ENCODE measurements at places on chromosomes 7 and 10.

DNA sequence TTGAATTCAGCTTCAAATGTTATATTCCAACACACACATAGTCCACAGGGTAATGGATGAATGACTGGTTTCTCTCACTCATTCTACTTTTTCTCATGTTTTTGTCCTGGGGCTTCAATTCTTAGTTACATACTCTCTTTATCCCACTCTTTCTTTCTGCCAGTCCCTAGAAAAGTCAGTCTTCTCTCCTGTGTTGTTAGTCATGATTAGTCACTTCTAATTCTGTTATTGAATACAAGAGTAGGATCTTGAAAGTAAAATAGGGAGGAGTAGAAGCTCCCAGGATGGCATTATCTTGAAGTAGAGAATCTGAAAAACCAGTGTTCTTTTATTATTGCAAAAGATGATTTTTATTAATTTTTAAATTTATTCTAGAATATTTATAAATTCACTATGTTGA is 45.5 kb upstream of the CALCR start:
- DNase-seq: no peak

DNA sequence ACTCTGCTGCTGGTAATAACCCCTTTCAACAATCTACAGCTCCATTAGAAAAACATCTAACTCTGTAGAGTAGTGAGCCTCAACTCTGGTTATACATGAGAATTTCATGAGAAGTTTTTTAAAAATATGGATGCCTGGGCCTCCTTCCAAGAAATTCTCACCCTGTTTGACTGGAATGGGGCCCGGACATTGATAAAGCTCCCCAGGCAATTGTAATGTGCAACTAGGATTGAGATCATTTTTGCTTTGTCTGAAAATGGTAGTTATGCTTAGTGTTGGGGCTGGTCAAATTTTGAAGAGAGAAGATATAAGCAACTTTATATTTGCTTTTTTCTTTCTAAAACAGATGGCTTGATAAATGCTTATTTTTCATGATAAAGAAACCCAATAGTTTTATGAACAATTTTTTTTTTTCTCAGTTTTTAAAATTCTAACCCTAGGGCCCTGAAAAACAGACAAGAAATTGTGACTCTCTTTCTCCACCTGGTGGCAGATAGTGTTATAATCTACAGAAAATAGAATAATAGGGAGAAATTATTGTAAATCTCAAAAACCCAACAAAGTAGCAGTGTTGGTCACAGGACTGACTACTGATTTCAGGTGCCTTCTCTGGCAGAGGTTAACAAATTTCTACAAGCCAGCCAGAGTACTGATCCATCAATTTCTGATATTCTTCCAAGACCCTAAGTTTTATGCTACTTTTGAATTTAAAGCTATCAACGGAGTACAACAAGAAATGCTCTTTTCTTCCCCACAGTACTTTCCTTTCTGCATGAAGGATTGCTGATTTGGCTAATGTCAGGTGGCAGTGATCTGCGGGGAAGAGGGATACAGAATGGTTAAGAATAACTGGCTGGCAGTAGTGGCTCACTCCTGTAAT is 174.8 kb downstream of the DKK1 start:
- no peak for DNase-seq

DNA sequence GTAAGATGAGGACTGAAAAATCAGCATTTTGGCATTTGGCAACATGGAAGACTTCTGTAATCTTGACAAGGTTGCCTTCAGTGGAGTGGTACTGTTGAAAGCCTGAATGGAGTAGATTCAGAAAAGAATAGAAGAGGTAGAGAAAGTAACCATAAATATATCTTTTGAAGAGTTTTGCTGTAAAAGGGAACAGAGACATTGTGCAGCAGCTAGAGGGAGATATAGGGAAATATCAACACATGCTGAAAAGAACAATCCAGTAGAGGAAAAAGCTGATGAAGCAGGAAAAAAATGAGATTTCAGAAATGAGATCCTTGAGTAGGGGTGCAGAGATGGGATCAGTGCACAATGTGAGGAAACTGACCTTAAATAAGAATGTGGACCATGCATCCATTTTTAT is 60.0 kb downstream of the RAPGEF5 start:
- DNase-seq: no peak

GRCh38 chr10:77168861-77169260 is 468.7 kb downstream of the KCNMA1 start:
- no peak for DNase-seq

DNA sequence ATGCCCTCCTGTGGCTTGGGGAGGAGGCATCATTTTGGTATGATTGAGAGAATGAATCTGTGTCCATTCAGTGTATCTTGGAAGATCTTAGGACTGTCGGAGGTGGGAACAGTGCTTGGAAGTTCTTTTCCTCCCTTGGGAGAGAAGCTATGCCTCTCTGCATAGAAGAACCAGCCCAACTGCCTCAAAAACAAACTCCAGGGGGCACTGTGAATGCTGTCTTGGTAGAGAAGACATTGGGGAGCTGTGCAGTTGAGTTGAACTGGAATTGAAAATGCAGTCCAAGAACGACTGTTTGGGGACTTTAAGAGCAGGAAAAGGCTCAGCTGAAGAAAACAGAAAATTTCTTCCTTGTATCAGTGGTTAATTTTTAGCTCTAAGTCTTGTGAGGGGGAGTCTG is 4.9 kb upstream of the GJD4 start:
- DNase-seq: no peak

- no peak for DNase-seq
Observed at GRCh38 chr10:34003561-34003960, 669.1 kb upstream of the NRP1 start.

GRCh38 chr10:17122052-17122451 is 7.6 kb downstream of the CUBN start:
- DNase-seq: no peak

DNA sequence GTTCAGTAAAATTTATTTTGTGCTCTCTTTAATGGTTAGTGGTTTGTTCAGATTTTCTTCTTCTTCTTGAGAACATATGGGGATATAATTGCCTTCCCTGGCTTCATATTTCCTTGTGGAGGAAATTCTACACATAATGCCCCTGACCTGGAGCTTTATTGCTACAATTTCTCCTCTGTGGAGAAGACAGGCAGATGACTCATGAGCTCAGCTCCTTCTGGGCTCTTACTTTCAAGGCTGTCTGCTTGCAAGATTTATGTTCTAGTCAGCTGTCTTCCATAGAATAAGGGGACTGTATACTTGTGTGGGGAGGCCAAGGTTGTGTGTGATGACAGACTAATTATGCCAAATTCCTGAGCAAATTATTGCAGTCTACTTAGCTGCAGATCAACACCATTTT is 1.6 kb downstream of the LRRD1 start:
- no peak for DNase-seq

GRCh38 chr7:13641714-13642113 is 347.8 kb downstream of the ETV1 start:
- DNase-seq: no peak

GRCh38 chr7:17146621-17147020 is 151.8 kb upstream of the AHR start:
- DNase-seq: no peak

GRCh38 chr10:125152450-125153368 is 7.7 kb downstream of the CTBP2 start:
- no peak for DNase-seq

DNA sequence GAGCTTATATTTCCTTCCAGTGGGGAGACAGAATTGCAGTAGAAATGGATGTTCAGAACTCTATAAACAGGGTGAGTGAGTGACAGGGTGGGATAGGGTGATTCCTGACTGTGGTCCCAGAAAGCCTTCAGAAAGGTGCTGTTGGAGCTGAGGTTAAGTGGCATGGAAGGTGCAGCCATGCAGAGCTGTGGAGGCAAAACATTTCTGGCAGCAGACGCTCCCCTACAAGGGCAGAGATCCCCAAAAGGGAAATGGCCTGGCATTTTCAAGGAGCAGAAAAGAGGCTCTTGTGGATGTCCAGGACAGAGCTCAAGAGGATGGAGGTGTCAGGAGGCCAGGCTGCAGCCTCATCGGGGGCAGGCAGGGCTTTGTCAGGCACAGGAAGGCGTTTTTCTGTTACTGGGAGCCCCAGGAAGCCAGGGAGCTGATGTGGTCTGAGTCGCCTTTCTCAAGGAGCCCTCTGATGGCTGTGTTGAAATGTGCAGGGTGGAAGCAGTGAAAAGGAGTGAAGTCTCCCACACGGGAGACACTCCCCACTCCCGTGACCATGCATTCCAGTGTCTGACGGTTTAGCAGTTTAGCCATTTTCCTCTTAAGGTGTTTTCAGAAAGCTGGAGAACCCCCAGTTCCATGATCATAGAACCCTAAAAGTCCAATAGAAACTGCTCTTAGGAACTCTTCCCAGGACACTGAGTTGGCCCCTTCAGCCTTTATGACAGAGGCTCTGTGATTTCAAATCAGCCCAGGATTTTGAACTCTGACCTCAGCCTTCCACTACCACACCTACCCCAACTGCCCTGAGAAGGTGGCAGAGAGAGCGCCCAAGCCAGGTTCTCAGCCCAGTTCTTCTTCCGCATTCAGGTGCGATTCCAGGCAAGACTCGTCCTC is 96.2 kb downstream of the C10orf105 start:
- no peak for DNase-seq

DNA sequence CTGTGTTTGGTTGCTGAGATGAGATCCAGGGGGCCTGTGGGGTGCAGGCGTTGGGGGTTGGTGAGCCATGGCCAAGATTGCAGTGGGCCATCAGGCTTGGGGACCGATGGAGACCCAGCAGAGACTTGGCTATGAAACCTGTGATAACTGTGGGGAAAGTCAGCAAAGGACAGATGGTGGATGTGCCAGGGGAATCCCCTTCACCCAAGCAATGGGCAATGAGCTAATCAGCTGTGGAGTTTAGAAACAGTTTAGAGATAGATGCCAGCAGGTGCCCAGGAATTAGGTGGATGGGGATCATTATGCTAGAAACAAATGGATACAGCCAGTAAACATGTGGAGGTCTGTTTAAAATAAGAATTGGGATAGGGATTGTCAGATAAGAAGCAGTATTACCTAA is 151.4 kb upstream of the FERD3L start:
- no peak for DNase-seq

DNA sequence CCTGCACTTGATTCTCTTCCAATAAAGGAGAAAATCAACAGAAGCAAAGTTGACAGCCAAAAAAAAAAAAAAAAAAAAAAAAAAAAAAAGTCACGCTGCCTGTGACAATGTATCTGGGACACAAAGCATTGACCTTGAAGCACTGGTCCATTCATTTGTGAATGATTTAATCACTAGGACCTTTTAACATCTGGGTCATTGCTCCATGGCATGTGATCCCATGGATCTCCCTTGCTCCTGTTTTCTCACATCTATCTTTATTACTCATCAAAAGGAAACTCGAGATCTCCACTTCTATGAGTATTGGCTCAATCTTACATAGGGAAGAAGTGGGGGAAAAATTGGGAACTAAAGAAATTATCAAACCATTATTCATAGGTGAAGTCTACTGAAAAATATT is 89.6 kb upstream of the SMIM30 start:
- DNase-seq: no peak

GRCh38 chr10:103888113-103888841 is 29.7 kb downstream of the STN1 start:
- DNase-seq: no peak

DNA sequence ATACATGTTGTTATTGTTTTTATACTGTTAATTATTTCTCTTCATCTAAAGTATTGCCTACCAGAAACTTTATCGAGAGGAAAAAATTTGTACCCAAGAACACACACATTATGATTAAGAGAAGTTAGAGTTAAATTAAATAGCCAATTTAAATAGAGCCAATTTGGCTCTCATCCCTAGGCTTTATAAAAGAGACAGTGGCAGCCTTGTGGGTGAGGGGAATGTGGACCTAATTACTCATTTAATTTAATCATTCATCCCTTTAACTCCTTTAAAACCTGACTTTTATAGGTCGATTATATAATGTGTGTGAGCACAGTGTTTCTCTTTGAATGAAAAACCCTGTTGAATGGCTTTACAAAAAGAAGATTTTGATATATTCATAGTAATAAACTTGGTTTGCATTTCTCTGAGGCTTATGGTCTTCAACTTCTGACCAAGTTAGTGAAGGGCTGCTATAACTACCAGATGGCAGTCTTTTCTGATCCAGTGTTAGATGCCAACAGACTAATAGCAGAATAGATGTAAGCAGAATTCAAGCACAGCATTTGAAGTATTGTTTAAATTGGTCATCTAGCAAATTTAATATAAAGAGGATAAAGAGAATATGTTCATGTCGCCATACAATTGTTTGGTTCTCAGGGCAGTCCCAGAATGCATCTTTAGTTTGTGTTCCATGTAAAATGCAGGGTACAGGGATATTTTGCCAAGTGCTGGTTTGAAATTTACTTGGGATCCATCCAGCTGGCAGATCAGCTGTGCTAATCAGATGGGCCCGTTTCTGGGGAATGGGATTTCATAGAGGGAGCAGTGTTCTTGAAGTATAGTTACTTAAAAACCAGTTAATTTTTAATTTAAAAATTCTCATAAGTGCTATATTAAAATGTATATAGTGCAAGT is 25.3 kb downstream of the ADD3 start:
- DNase-seq: no peak

- no peak for DNase-seq
Observed at GRCh38 chr7:55651057-55651456, 78.8 kb upstream of the VOPP1 start.

DNA sequence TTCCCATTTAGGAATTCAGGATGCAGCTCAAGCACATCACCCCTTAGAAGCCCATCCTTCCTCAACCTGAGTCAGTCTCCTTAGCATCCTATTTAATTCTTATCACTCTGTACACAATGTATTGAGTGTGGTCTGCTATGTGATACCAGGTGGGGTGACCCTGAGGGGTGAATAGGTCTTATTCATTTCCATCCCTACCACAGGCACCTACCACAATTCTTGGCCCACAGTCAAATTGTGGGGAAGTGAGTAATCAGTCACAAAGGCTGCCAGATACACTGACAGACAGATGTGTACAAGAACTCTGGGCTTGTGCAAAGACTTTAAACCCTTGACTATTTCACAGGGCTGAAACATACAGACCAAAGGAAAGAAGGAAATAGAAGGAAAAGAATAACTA is 560.5 kb downstream of the PARD3 start:
- DNase-seq: no peak

GRCh38 chr7:70997261-70997660 is 134.7 kb upstream of the GALNT17 start:
- no peak for DNase-seq

GRCh38 chr7:148521271-148521670 is 69.3 kb upstream of the C7orf33 start:
- DNase-seq: no peak

DNA sequence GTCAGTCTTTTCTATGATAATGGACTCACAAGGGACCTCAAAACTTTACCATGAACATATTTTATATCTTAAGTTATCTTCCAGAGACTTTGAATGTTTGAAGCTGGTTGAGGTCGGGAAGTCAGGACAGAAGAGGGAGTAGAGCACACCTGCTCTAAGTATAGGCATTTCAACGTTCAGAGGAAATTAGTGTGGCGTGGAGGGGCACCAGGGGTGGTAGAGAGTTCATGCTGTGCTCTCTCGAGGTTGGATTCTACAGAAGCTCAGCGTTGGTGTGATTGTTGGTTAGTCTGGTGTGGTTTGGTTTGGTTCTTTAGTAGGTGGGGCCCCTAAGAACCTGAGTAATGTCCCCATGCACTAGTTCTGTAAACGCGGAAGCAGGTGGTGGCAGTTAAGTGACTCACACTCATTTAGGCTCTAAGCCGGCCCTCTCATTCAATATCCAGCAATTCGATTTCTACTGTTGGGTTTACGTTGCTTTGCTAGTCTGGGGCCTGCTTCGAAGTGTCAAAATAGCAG is 19.8 kb downstream of the CNTNAP2 start:
- no peak for DNase-seq

GRCh38 chr7:124618871-124619270 is 146.7 kb downstream of the GPR37 start:
- no peak for DNase-seq

Measured in stimulated activated CD4-positive, alpha-beta T cell treated with anti-CD3 and anti-CD28 coated beads, Interleukin-15, amount 100 ng/mL, for 1 hour (primary cell).